Placental epithelial cell (primary cell): ENCODE measurements at places on chromosomes 3 and 15. TPM values are rescaled to one million over a fixed set of nuclear protein-coding genes. Genes with fewer than 3 reads are reported as not detected.

MAN2C1 gene
- total RNA-seq: 99.9 and 144 TPM in 2 replicates

MYO5C gene
- total RNA-seq: under 0.01 and 0.39 TPM in 2 replicates

AADACL2 gene
- total RNA-seq: not detected in 2 replicates

ADAMTSL3 gene
- not detected in 2 replicates for total RNA-seq

C3orf22 gene
- total RNA-seq: not detected in 2 replicates

ABI3BP gene
- total RNA-seq: 17.0 and 36.5 TPM in 2 replicates

CCDC13 gene
- total RNA-seq: 0.11 and 0.79 TPM in 2 replicates

EIF1B gene
- total RNA-seq: 15.7 and 20.8 TPM in 2 replicates

HACL1 gene
- 20.0 and 25.4 TPM in 2 replicates for total RNA-seq

EPHB1 gene
- total RNA-seq: under 0.01 TPM in 2 replicates

SHQ1 gene
- 14.1 and 18.5 TPM in 2 replicates for total RNA-seq

P2RY13 gene
- total RNA-seq: not detected in 2 replicates

SNX4 gene
- total RNA-seq: 25.9 and 32.3 TPM in 2 replicates

LRRC3B gene
- total RNA-seq: not detected in 2 replicates

XCR1 gene
- under 0.01 TPM in 1 of 2 replicates, not detected in the other for total RNA-seq

HHLA2 gene
- total RNA-seq: under 0.01 TPM in 1 of 2 replicates, not detected in the other

ZWILCH gene
- 9.8 and 16.9 TPM in 2 replicates for total RNA-seq

CD200 gene
- total RNA-seq: 0.39 TPM in 1 of 2 replicates, not detected in the other

SLC49A4 gene
- 19.6 and 24.4 TPM in 2 replicates for total RNA-seq

ERC2 gene
- under 0.01 and 0.98 TPM in 2 replicates for total RNA-seq

TARS3 gene
- 29.1 and 33.8 TPM in 2 replicates for total RNA-seq

SCG3 gene
- not detected in 2 replicates for total RNA-seq

GHSR gene
- total RNA-seq: not detected in 2 replicates

MYLK gene
- 33.9 and 56.9 TPM in 2 replicates for total RNA-seq

LYSMD2 gene
- 0.22 TPM in 1 of 2 replicates, not detected in the other for total RNA-seq

CKMT1A gene
- 1.6 and 2.3 TPM in 2 replicates for total RNA-seq

CLDN1 gene
- total RNA-seq: 0.11 TPM in 1 of 2 replicates, not detected in the other

PAK6 gene
- 0.54 and 0.79 TPM in 2 replicates for total RNA-seq

DUOXA1 gene
- 22.0 and 23.2 TPM in 2 replicates for total RNA-seq

CGNL1 gene
- total RNA-seq: under 0.01 and 0.33 TPM in 2 replicates

TEX55 gene
- total RNA-seq: not detected in 2 replicates

MINAR1 gene
- 2.3 and 3.9 TPM in 2 replicates for total RNA-seq

CLRN1 gene
- not detected in 2 replicates for total RNA-seq

UROC1 gene
- not detected in 2 replicates for total RNA-seq

OSTN gene
- total RNA-seq: not detected in 2 replicates

ISL2 gene
- not detected in 2 replicates for total RNA-seq

CACNA2D3 gene
- total RNA-seq: 13.8 and 16.5 TPM in 2 replicates

SERP1 gene
- total RNA-seq: 203 and 212 TPM in 2 replicates

CHRNA3 gene
- total RNA-seq: not detected in 2 replicates

GP5 gene
- total RNA-seq: not detected in 2 replicates

CCR5 gene
- total RNA-seq: not detected in 2 replicates

DISP2 gene
- total RNA-seq: 0.39 and 2.2 TPM in 2 replicates

KLHL40 gene
- not detected in 2 replicates for total RNA-seq

DNAH12 gene
- 0.11 and 0.39 TPM in 2 replicates for total RNA-seq

APBA2 gene
- 0.22 and 0.39 TPM in 2 replicates for total RNA-seq
